ENCODE measurements at places on chromosomes 11 and 22.

DNA sequence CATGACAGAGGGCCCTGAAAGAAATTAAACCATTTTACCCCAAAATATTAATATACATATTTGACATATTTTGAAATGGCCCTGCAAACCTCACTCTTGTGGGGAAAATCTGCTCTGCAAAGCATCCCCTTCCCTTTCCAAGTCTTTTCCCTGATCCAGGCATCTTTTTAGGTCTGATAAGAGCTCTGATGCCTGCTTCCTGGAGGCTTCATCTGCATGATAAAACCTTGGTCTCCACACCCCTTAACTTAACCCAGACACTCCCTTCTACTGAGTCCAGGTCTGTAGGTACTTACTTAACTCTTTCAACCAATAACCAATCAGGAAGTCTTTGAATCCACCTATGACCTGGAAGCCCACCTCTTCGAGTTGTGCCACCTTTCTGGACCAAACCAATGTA, 1.8 kb upstream of the LGALS12 start:
- DNase-seq, result no peak

DNA sequence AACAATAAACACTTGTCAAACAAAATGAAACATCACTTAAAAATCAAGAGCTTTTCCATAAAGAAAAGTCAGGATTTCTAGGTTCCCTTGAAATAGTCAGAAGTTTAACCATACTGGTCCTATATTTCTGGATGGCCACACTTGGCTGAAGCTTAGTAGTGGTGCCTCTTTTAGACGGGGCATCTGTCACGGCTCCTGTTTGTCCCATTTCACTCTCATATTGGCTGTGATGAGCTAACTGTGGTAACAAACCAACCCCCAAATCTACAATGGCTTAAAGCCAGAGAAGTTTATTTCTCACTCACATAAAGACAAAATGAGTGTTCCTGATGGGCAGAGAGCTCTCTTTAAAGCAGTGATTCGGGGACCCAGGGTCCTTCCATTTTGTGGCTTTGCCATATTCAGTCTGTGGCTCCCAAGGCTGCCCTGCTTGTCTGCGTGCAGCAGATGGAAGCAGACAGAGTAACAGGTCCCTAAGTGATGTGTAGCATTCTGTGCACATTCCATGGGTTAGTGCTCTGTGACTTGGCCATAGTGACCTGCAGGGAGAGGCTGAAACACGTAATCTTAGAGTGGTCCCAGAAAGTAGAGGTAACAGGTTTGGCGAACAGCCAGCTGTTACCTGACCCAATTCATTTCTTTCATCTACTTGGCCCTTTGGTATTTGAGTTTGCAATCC, 137.4 kb downstream of the HIPK3 start:
- DNase-seq, result no peak

DNA sequence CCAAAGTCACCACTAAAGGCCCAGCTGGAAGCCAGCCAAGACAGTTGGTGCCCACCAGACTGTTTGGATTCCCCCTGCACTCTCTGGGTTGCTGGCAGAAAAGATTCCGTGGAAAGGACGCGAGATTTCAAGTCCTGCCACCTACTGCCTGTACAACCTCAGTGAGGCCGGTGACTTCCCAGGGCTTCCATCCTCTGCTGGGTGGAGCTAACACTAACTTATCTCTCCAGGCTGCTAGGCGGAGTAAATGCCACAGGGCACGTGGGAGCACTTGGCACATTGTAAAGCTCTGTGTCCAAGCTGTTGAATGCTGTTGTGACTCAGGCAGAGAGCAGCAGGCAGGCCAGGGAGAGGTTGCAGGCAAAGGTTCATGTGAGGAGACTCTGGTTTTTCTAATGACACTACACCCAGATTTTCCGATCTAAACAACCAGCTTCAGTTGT, 50.9 kb upstream of the CDON start:
- DNase-seq, result no peak

DNA sequence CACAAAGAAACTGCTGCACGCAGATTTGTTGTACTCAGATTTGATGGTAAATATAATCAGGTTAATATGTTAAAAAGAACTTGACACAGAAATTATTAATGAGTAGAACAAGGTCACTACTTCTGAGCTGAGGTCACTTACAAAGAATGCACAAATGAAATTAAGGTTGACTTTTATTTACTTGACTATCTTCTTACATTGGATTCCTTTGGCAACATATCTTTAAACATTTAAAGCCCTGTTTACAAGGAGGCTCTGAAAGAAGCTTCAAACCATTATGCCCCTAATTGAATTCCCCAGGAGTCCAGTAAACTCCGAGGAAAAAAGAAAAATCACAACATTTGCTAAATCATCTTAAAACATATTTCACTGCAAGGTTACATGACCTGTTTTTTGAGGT, 245.5 kb downstream of the SOX6 start:
- DNase-seq, result no peak

- no peak for DNase-seq
Observed at GRCh38 chr22:32661296-32661695, 140.2 kb upstream of the TIMP3 start.

- DNase-seq, result no peak
Observed at GRCh38 chr11:128548649-128549255, 38.6 kb downstream of the ETS1 start.

Data from activated naive CD8-positive, alpha-beta T cell treated with anti-CD3 and anti-CD28 coated beads, Interleukin-2, amount 50 U/mL, for 16 hours (primary cell).